ENCODE measurements at places on chromosomes 4 and X.

GRCh38 chrX:17441965-17442364, 67.0 kb downstream of the NHS start:
- no peak for DNase-seq

DNA sequence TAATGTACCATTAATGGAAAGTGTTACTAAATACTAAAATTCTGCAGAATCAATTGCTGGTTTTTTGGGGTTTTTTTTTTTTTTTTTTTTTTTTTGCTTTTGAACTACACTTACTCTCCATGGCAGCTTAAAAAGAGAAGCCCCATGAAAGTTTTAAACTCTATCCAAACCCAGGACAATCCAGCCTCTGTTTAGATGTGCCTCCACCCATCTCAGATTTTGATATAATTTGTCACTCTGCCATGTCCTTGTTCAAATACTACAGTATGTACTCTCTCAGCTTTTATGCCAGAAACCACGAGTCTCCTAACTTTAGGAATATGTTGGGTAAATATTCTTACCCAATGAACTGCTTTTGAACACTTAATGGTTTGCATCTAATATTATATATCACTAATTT, 84.2 kb downstream of the COL25A1 start:
- DNase-seq = no peak

DNA sequence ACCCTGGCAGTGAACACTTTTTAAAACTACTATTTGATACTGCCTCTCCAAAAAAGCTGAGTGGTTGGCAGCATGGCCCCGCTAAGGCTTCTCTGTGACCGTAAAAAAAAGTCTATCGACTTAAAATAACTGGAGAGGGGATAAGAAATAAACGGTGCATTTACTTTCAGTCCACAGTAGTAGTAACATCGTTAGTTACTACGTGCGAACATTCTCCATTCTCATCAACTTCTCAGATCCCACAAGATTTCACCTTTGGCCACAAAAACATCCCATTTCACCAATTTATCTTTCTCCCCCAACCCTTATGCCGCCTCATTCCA, 524 bp upstream of the EXOSC9 start:
- no peak for DNase-seq

- DNase-seq = no peak
These were observed 1159.7 kb upstream of the PCDH7 start for GRCh38 chr4:29560452-29560851.

Measured in SW480 (cell line).